Upper lobe of left lung (tissue), 6 donors: ENCODE measurements at places on chromosomes 1 and 21. TPM values are rescaled to one million over a fixed set of nuclear protein-coding genes. Genes with fewer than 3 reads are reported as not detected.

DNA sequence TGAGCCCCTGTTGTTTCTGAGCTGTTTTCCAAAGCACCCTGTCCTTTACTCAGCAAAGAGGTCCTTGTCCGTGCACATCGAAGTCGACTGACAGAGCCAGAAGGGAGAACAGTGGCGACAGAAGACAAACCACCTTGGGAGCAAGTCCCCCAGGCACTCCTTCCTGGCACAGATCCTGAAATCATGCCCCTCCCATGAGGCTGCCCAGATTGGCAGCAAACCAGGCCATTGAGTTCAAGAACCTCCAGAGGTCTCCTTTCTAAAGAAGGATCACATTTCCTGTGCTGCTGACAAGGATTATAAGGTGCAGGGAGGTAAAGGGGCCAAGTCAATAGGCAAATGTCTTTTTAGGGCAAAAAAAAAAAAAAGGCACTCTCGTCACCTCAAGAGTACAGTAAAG, 84.7 kb upstream of the HIVEP3 start:
- H3K4me1 ChIP-seq = peaks cover 6% of the 10 kb centered on the region
- no peak overlapping the region for H3K4me3 ChIP-seq
- H3K27ac ChIP-seq = no peak overlapping the region

DNA sequence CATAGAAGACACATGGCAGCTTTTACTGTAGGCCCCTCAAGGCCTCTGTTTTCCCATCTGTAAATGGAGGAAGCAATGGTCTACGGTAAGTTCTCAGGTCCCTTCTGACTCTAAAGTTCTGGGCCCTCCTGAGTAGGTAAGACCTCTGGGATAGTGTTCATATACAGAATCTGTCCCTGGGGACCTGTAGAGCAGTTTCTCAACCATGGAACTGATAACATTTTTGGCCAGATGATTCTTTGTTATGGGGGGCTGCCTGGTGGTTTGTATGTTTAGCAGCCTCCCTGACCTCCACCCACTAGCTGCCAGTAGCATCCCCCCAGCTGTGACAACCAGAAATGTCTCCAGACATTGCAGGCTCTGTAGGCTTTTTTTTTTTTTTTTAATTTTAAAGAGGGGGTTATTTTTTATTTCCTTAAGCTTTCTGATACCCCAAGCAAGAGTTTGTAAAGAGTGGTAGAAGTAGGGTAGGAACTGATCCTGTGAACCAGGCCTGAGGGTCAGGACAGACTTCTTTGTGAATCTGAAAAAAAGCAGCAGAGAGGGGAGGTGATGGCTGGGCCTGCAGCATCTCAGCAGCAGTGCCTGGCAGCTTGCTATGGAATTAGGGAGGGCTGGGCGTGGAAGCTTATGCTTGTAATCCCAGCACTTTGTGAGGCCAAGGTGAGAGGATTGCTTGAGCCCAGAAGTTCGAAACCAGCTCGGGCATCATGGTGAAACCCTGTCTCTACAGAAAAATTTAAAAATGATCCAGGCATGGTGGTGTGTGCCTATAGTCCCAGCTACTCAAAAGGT, 20.2 kb upstream of the TCEA3 start:
- H3K4me1 ChIP-seq = peaks cover 6% of the 10 kb centered on the region
- no peaks in the 10 kb centered on the region for H3K27me3 ChIP-seq
- peak overlapping the region; percentile 38 for H3K27ac ChIP-seq
- DNase-seq = peak; percentile 43
- H3K36me3 ChIP-seq = peaks cover 6% of the 10 kb centered on the region

The ACTL8 gene
- not detected for total RNA-seq

DNA sequence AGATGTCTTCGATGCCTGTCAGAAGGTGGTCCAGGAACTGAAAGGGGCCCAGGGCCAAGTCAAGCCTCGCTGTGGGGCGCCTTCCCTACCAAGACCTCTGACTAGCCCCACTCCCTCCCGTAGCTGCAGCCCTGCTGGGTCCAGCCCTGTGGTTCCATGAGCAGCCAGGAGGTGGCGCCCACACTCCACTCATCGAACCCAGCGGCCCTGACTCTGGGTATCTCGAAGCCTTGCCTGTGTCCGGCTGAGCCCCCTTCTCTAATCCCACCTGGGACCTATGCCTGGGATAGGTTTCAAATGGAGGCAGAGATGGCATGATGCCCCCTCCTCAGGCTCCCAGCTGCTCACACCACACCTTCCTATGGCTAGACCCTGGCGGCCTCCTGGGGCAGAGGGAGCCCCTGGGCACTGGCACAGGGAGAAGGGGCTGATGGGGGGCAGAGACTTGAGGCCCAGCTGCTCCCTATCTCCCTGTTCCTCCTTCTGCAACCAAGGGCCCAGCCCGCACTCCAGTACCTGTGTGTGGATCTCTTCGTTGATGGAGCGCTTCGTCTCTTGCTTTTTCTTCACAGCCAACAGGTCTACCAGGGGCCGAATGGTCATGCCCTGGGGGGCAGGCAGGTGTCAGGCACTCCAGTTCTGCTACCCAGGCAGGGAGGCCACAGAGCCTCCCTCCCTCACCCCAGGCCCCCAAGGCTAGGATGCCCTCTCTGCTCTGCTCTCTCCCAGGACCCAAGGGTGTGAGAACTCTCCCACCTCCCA, 52.0 kb downstream of the SLC9A1 start:
- H3K36me3 ChIP-seq = no peaks in the 10 kb centered on the region
- no peak overlapping the region for H3K27ac ChIP-seq
- H3K27me3 ChIP-seq = no peaks in the 10 kb centered on the region

GRCh38 chr1:92277105-92277723, 21.6 kb downstream of the GLMN start:
- no peak overlapping the region for H3K4me3 ChIP-seq
- H3K36me3 ChIP-seq = peaks cover 9% of the 10 kb centered on the region
- H3K27ac ChIP-seq = no peak overlapping the region

DNA sequence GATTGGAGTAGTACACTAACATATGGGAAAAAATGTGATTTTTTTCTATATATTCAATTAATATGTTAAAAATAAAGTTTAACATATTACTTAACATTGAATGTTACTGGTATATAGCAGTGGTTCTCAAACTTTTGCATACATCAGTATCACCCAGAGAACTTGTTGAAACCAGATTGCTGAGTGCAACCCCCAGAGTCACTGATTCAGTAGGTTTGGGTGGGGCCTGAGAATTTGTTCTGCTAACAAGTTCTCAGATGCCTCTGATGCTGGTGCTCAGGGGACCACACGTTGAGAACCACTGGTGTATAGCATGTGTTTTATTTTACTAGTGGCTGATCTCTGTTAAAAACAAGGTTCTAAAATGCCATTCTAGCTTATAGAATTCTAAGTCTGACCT, 161.9 kb downstream of the HHIPL2 start:
- no peaks in the 10 kb centered on the region for H3K27me3 ChIP-seq
- H3K36me3 ChIP-seq = no peaks in the 10 kb centered on the region
- no peak for DNase-seq
- H3K27ac ChIP-seq = no peak overlapping the region

GRCh38 chr1:145978471-145978853, 14.0 kb downstream of the POLR3GL start:
- H3K27ac ChIP-seq = peak overlapping the region; percentile 98
- peak overlapping the region; percentile 25 for H3K4me3 ChIP-seq
- H3K27me3 ChIP-seq = no peaks in the 10 kb centered on the region
- DNase-seq = no peak
- H3K4me1 ChIP-seq = peaks cover 60% of the 10 kb centered on the region

DNA sequence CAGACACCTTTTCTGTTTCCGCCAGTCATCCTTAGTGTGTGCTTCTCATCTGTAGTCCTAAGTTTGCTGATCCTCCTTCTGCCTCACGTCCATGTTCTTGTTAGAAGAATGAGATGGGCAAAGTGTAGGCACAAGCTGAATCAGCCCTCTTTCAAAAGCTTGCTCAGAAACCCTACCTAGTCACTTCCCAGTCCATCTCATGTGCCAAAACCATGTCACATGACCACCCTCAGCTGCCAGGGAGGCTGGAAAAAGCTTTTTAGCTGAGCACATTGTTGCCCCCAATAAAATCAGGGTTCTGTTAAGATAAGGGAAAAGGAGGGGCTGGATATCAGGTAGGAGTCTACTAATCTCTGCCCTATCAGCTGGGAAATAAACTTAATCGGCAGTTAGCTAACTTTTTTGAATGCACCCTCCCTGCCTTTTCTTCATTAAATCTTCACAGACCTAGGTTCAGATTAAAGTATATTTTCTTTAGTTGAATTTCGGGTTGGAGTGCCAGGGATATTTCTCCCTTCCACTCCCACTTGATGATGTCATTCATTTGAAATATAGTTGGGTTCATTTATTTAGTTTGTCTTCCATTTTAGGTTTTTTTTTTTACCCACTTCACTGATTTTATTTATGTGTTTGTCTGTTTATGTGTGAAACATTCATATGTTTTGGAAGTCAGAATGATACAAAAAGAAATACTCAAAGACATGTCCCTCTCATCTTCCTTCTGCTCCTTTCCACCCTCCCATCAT, 129.2 kb downstream of the ROR1 start:
- peaks cover 4% of the 10 kb centered on the region for H3K4me1 ChIP-seq
- no peak for DNase-seq
- H3K27ac ChIP-seq = no peak overlapping the region
- H3K27me3 ChIP-seq = no peaks in the 10 kb centered on the region

The CD1C gene
- not detected for total RNA-seq

The PADI2 gene
- total RNA-seq = 21.1 TPM

The SDC3 gene
- total RNA-seq = 55.9 TPM

The KRTAP10-4 gene
- not detected for total RNA-seq
